ENCODE measurements at places on chromosomes 1 and 21.

DNA sequence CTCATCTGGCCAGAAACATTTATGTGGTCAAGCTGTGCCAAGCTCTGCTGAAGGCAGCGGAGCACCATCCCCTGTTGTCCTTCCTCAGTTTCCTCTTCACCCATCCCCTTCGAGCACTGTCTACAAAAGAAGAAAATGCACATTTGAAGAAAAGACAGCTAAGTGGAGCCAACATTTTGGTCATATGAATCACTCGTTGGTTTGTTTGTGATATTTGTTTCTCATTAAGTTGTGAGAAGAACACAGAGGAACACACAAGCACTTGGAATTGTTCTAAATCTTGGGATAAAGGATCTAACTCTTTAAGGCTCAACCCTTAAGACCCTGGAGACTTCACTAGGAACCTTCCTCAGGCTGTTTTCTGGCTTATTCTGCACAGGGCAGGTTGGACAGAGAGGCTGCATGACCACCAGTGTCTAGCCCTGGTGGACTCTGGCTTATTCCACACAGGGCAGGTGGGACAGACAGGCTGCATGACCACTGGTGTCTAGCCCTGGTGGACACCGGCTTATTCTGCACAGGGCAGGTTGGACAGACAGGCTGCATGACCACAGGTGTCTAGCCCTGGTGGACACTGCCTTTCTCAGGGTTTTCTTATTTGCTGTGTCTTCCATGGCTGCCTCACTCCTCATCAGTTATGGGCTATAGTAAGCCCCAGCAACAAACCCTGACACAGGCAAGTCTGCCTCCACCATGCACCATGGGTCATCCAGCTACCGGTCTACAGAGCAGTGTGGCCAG is 35.3 kb upstream of the COL6A2 start:
- DNase-seq, result no peak

- DNase-seq, result no peak
These were observed 931 bp upstream of the CLSTN1 start for GRCh38 chr1:9824702-9825089.

DNA sequence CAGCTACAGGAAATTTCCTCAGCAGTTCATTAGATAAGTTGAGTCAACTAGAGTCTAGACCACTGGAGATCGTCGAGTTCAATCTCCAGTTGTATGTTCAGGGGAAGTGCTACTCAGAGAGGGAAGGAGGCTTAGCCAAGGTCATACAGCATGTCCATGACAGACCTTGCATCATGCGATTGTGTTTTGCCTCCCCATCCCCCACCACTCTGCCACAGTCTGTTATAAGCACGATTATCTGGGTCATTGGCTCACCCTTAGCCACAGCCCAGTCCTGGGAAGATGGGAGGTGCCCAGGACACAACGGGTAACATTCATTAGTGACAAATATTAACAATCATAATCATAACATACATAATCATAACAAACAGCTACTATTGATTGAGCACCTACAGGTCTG is 18.9 kb upstream of the GRIK3 start:
- no peak for DNase-seq

GRCh38 chr1:90850898-90851710 is 134.0 kb upstream of the BARHL2 start:
- peak; percentile 74 for DNase-seq

GRCh38 chr21:42219606-42220137 is 732 bp downstream of the ABCG1 start:
- no peak for DNase-seq

DNA sequence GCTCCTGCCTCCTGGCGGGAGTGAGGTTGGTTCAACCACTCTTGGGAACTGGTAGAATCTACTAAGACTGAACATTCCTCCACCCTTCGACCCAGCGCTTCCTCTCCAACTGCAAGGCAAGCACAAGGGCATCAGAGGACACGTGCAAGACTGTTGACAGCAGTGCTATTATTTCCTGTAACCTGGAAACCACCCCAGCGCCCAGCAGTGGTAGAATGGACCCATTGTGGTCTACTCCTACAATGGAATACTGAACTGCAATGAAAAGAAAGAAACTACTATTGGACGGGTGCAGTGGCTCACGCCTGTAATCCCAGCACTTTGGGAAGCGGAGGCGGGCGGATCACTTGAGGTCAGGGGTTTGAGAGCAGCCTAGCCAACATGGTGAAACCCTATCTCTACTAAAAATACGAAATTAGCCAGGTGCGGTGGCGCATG is 33.0 kb upstream of the TARDBP start:
- no peak for DNase-seq

GRCh38 chr21:46188226-46189212 is 4.3 kb upstream of the SPATC1L start:
- DNase-seq, result no peak

DNA sequence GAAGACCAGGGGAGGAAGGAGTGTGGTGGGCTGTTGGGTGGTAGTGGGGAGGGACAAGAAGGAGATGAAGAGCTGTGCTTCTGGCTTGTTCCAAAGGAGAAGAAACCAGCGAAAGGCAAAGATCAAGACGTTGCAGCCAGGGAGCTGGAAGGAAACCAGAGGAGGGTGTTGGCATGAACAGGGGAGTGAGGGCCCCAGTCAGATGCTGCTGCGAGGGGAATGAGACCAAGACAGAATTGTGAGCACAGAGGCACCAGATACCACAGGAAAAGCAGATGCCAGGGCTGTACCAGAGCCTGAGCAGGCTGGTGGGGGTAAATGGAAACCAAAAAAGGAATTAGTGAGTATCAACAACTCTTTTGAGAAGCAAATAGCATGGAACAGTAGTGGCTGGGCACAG is 6.0 kb downstream of the LAD1 start:
- no peak for DNase-seq

DNA sequence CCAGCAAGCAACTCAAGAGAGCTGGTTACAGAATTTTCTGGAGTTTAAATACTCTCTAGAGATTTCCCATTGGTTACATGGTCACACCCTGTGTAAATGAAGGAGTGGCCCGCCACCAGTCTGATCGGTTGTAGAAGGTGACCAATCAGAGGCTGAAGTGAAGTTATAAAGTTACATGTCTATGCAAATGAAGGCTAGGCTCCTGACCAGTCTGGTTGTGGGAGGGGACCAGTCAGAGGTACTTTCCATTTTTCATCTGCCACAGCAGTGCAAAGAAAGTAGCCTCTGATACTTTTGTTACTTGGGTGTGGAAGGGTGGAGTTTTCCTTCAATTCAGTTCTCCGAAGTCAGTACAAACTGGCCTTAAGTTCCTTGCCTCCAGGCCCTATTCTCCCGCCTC is 273.7 kb downstream of the BARHL2 start:
- DNase-seq, result no peak

All from stimulated activated CD4-positive, alpha-beta T cell treated with anti-CD3 and anti-CD28 coated beads, Interleukin-4, amount 100 ng/mL, for 24 hours (primary cell).